ENCODE measurements at places on chromosomes 3 and 15.
A peak's percentile ranks its signal among the peaks of the same experiment; 100 is the strongest.

DNA sequence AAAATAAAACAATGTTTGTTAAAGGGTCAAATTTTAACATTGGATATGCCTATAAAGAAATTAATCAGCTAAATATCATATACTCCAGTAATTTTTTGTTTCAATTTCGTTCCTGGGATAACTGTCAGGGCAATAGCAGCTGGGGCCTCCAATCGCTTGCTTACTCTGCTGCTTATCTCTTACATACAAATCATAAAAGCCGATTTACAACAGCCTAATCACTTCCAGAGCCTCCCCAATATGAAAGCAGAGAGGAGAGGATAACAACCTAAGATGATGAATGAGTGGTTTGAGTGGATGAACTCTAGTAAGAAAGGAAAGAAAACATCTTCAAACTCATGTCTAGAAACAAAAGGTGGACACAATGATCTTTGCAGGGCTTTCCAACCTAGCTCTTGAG, 80.7 kb upstream of the PSMD6 start:
- DNase-seq: no peak

DNA sequence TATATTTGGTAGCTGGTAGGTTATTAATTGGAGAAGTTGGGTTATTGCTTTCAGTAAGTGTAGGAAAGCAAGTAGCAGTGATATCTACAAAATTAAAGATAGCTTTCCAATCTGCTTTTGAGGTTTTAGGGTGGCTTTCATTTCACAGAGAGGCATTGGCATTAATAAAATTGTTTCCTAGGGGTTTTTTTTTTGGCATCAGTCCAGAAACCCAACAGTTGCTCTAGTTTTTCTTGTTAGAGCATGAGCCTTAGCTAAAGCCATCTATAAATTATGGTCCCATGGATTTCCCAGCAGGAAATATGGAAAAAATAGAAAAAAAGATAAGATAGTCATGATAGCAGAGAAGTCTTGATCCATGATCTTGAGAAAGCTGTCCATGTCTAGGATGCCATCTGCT, 3.0 kb upstream of the B4GALT4 start:
- no peak for DNase-seq

DNA sequence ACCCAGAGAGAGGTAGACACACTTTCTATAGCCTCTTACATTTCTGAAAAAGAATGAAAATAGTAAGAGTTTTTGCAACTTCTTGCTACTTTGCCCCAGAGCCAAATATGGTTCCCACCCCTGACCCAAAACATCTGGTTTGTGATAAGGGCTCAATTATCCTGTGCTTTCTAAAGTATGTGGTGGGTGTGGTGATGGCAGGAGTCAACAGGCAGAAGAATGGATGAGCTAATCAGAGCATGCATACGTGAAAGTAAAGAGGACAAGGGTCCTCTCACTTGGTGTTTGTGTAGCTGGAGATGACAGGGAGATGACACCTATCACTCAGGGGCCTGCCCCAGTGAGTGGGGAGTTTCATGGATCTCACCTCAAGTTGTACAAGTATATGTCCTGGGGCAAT, 19.1 kb downstream of the KBTBD8 start:
- DNase-seq: no peak

GRCh38 chr3:79015854-79016253, 751.9 kb downstream of the ROBO1 start:
- no peak for DNase-seq

GRCh38 chr3:192957441-192958021, 39.9 kb upstream of the MB21D2 start:
- DNase-seq: peak; percentile 1

All from CD4-positive, alpha-beta T cell treated with Interleukin-6 at 100 ng/mL for 8 hours (primary cell).